ENCODE measurements at places on chromosomes 3 and 15. TPM values are rescaled to one million over a fixed set of nuclear protein-coding genes. Genes with fewer than 3 reads are reported as not detected.

The ARL6IP5 gene
- total RNA-seq, result 78.6 TPM

The GCSAM gene
- not detected for total RNA-seq

The FHIT gene
- total RNA-seq, result not detected

The GOLGA6L6 gene
- not detected for total RNA-seq

The CADM2 gene
- not detected for total RNA-seq

The CCDC191 gene
- 1.1 TPM for total RNA-seq

The GPR62 gene
- total RNA-seq, result not detected

The DNAJC19 gene
- 18.9 TPM for total RNA-seq

The NUDT16 gene
- 11.2 TPM for total RNA-seq

The CHST13 gene
- total RNA-seq, result not detected

The LINGO1 gene
- total RNA-seq, result not detected

The SAXO2 gene
- total RNA-seq, result 1.3 TPM

The XRN1 gene
- total RNA-seq, result 44.1 TPM

The SLC35A5 gene
- total RNA-seq, result 47.2 TPM

The CLRN1 gene
- not detected for total RNA-seq

The CHRM5 gene
- total RNA-seq, result under 0.01 TPM

The PLD1 gene
- 40.5 TPM for total RNA-seq

The CRTAP gene
- 180 TPM for total RNA-seq

The ROPN1 gene
- not detected for total RNA-seq

The DUOXA2 gene
- not detected for total RNA-seq

The KLHL40 gene
- total RNA-seq, result not detected

The STRA6 gene
- 33.3 TPM for total RNA-seq

All from placental pericyte (primary cell).